T-cell (primary cell): ENCODE measurements at places on chromosomes 6 and 20.

DNA sequence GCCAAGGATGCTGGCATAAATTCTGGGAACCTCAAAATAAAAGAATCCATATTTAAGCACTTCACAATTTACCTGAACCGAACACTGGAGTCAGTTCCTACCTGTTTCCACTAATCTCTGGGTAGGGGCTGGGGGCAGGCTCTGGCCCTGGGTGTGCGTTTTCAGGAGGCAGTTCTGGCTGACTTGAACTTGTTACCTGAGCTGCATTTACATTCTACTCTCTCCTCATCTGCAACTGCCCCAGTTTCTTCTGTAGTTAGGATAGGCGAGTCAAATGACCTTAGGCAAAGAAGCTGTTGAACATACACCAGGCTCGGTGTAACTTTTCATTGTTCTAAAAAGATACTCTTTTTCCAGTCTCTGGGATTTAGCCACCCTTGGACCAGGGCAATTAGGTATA, 13.2 kb downstream of the CARMIL1 start:
- DNase-seq = no peak

GRCh38 chr20:53389516-53390300, 203.9 kb downstream of the ZNF217 start:
- DNase-seq = no peak

- DNase-seq = no peak
Observed at GRCh38 chr20:49457444-49457843, 25.0 kb downstream of the KCNB1 start.

DNA sequence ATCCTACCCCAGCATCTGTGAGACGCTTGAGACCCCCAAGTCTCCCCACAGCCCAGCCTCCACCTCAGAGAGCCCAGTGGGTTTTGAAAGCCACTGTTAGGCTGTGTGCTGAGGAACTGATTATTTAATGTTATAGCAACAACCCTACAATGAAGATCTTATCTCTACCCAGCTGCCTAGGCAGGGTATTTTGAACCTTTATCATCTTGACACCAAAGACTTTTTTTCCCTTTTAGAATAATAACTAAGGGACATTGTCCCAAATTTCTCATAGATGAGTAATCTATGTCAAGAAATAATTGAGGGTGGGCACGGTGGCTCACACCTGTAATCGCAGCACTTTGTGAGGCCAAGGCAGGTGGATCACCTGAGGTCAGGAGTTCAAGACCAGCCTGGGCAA, 26.2 kb downstream of the HM13 start:
- DNase-seq = no peak

DNA sequence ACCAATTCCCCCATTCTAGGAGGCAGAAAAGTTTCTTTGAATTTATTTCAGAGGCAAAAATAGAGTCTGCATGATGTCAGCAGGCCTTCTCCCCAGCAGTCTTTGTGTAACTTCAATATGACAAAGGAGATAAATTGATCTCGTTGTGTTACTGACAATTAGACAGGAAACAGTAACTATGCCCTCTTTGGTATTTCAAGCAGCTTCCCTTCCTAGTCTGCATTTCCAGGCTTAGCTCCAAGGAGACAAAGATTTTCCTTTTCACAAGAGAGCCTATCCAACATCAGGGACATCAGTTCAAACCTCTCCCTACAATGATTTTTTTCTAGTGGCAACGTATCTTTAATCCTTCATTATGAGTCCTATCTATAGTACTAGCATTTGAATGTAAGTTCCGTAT, 245.9 kb upstream of the HSF2 start:
- DNase-seq = no peak

- peak; percentile 82 for DNase-seq
Observed at GRCh38 chr6:163414117-163414945, at the start of gene QKI. Gene QKI (plus strand): TSS chr6:163414718. CDS start chr6:163415194, 476 bp downstream.

DNA sequence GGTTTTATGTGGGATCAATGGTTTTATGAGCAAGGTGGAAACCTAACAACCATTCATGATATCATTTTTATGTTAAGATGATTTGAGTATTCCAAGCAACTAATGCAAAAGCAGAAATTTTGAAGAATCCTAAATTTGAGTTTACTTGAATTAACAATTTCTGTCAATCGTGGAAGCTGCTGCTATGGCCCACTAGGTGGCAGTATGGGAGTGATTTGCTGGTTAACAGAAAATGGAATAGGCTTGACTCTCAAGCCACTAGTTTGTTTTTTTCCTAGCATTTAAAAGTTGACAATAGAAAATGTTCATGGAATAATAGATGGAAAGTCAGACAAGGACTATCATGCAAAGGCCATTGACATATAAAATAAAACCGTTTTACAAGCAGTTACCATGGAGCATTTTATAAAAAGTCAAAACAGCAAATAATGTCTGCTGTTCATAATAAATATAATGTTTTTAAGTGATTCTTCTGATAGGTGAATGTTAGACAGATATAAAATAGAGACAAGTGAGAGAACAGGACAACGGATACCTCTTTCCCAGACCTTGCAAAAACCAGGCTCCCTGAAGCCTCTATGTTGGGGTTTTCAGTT, 43.0 kb upstream of the TMEM200A start:
- peak; percentile 30 for DNase-seq

- no peak for DNase-seq
Observed at GRCh38 chr20:40562031-40562430, 127.0 kb downstream of the MAFB start.

GRCh38 chr6:106421496-106421895, 61.0 kb downstream of the CRYBG1 start:
- DNase-seq = no peak

GRCh38 chr6:89999945-90000825, 105.9 kb downstream of the GJA10 start:
- no peak for DNase-seq

- no peak for DNase-seq
Observed at GRCh38 chr6:37635319-37635718, 62.4 kb downstream of the MDGA1 start.

DNA sequence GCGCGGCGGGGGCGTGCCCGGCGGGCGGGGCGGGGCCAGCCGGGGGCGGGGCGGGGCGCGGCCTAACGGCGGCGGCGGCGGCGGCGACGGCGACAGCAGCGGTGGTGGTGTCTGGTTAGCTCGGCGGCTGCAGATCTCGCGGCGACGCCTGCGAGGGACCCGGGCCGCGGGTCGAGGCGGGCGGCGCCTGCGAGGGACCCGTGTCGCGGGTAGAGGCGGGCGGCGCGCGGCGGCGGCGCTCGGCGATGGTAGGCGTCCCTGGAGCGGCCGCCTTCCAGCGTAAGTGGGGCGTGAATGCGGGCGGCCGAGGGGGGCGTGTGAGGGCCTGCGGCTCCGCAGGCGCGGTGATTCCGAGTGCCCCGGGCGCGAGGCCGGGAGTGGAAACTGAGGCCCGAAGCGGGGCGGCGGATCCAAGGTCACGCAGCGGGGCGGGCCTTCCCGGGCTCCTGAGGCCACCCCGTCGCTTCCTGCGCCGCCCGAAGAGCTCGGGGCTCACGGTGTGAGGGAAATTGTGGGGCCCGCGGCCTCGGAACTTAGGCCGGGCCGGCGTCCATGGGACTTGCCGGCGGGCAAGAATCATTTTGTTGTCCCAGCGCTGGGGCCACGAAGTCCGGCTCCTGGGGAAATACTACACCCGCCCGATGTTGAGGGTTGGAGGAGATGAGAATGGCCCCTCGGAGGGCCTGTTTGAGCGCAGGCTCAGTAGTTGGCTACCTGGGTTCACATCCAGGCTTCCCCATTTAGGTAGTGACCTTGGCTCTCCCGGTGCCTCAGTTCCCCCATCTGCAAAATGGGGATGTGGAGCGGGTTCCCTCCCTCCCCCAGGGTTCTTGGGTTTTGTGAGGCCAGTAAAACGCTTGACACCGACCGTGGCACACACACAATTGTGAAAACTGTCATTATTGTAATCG, at the start of gene CBFA2T2:
TSS of gene CBFA2T2 (plus strand) at position 74 of the 911 bp plus-strand sequence. CDS start at position 246, 172 bp downstream.
- DNase-seq = no peak

DNA sequence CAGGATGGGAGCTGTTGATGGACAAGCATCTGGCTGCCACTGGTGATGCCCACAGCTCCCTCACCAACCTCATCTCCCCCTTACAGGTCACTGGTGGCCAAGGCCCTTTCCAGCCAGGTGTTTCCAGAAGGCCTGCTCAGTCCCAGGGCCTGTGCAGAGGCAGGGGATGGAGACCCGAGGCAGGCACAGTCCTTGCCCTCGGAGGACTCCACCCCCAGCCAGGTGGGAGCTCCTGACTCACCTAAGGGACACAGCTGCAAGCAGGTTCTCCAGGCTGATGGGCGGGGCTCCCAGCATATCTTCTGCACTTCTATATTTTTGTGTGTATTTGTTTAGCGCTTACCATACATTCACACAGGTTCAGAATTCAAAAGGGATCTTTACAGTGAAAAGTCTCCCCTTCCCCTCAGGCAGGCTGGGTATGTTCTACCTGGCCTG, 17.4 kb downstream of the PRPH2 start:
- no peak for DNase-seq

DNA sequence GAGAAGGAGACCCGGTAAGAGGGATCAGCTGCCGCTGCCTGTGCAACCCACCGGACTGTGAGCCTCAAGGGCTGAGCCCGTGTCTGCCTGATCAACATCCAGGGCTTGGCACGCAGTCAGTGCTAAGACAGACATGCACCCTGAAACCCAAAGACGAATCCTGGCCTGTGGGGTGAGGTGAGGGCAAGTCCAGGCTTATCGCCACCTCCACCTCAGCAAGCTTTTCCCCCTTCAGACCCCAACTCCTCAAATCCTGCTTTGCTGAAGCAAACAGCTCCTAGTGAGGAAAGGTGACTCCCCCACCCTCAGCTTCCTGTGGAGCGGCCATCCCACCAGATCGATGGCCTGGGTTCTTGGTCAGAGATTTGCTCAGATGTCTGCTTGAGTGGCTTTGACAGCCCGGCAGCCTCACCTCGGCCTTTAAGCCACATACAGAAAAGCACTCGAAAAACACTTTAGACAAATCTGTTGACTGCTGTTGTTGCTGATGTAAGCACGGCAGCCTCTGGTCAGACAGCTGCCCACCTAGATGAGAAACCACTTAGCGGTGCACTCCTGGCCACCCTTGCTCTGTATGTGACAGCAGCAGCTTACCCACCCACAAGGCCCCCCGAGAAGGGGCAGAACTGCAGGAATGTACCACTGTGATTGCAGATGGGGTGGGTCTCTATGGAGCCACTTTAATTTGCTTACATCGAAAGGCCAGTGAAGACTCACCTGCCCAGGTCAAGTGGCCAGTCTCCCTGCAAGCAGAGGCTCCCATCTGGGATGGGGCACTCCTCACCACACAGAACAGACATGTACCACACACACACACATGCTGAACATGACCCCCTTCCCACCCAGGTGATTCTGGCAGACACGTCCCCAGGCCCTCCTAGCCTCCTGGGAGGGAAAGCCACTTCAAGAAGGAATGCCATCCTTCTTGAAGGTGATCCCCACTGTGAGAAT, 14.8 kb downstream of the MTCH1 start:
- no peak for DNase-seq

DNA sequence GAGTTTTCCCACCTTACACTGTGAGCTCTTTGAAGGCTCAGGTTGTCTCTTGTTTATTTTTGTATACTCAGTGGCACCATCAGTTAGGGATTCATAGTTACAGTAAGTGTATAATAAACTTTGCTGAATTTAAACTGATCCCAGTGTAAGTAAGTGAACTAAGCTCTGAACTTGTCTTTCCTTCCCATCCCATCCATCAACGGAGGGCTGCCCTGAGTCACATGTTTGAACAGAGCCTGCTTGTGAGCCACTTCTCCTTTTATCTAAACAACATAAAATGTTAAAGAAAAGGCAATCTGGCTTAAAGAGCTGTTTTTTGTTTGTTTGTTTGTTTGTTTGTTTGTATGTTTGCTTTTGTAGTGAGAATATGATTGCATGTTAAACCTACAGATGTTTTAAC, 185.7 kb upstream of the MARCKS start:
- no peak for DNase-seq

- no peak for DNase-seq
Observed at GRCh38 chr20:3932681-3933080, 43.5 kb downstream of the PANK2 start.

DNA sequence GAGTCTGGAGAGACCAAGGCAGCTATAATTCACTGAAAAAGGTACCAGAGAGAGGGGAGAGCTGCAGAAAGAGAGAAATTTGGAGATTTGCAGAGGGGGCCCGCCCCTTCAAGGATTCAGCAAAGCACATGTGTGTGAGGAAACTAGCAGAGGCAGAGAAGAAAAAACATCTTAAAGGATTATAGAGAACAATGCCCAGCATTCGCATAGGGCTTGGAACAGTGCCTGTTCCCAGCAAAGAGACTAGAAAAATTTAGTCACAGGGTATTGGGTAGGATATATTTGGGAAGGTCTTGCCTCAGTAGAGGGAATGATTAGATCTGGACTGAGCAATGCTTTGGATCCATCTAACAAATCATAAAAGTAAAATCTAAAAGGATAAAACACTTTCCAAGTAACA, 44.0 kb downstream of the SRPK1 start:
- no peak for DNase-seq

DNA sequence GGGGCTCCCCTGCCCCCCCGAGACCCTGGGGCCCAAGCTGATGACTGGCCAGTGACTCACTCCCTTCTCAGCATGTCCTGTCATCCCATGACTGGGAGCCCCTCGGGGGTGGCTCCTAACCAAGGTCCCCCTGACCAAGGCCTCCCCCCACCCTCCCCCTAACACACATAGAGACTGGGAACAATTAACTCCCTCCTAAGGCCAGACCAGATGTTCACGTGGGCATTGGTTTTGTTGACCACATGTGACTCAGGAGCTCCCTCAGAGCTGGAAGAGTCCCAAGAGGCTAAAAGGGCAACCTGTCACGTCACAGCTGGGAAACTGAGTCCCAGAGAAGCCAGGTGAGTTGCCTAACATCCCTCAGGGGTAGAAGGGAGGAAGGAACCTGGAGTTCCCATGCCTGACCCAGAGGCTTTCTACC, 10.6 kb upstream of the CCN5 start:
- DNase-seq = no peak

DNA sequence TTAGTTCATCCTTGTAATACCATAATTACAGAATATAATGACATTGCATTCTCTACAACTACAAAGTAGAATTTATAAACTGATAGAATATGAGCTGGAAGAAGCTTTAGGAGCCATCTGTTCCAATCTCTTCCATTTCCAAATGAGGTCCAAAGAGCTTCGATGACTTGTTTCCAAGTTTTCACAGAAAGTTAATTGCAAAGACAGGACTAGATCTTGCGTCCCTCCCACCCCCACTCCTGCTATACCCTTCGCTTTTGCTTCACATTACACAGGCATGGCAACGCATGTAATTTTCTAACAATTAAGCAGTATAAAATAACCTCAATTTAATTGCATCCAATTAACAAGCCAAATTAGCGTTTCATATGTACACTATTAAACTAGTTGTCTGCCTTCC, 7.0 kb downstream of the HIVEP2 start:
- no peak for DNase-seq

- DNase-seq = no peak
Observed at GRCh38 chr20:10669843-10670446, 3.9 kb downstream of the JAG1 start.
